Skin of body (tissue), 3 donors: ENCODE measurements at places on chromosomes 11 and 22. TPM values are rescaled to one million over a fixed set of nuclear protein-coding genes. Genes with fewer than 3 reads are reported as not detected.

- DNase-seq, result no peak
Observed at GRCh38 chr11:597166-597725, 18.5 kb downstream of the IRF7 start.

DNA sequence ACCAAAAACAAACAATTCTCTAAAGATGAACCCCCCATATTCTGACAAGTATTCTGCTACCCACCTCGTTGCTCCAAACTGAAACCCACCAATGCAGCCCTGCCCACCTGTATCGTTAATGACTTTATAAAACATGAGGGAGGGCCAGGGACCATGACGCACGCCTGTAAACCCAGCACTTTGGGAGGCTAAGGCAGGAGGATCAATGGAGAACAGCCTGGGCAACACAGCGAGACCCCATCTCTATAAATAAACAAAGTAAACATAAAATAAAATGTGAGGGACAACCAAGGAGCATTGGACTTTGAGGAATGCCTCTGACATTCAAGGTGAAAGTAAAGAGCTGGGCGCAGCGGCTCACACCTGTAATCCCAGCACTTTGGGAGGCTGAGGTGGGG is 39.8 kb upstream of the ATXN10 start:
- DNase-seq, result no peak

GRCh38 chr11:134170919-134171281 is 52.9 kb downstream of the NCAPD3 start:
- no peak for DNase-seq

DNA sequence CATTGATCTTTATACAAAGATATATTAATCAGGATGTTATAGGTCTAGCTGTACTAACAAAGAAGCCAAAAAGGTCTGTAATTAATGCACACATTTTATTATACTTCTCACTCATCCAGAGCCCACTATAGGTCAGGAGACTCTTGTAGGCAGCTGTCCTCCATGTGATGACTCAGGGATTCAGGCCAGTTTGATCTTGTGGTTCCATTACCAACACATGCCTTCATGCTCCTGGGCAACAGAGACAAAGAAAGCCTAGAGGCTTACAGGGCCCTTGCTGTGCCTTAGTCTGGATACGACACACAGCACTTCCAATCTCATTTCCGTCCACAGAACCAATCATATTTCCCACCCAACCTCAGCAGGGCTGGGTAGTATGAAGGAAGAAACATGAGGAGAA is 150.3 kb upstream of the NCAM1 start:
- DNase-seq, result no peak

Gene UBE4A
- 31.4 TPM for total RNA-seq

Gene RAG2
- 0.30 TPM for total RNA-seq
